NCI-H2171 treated with DMSO at 0.1 percent for 48 hours (cell line): ENCODE measurements at places on chromosomes 7 and 10.

DNA sequence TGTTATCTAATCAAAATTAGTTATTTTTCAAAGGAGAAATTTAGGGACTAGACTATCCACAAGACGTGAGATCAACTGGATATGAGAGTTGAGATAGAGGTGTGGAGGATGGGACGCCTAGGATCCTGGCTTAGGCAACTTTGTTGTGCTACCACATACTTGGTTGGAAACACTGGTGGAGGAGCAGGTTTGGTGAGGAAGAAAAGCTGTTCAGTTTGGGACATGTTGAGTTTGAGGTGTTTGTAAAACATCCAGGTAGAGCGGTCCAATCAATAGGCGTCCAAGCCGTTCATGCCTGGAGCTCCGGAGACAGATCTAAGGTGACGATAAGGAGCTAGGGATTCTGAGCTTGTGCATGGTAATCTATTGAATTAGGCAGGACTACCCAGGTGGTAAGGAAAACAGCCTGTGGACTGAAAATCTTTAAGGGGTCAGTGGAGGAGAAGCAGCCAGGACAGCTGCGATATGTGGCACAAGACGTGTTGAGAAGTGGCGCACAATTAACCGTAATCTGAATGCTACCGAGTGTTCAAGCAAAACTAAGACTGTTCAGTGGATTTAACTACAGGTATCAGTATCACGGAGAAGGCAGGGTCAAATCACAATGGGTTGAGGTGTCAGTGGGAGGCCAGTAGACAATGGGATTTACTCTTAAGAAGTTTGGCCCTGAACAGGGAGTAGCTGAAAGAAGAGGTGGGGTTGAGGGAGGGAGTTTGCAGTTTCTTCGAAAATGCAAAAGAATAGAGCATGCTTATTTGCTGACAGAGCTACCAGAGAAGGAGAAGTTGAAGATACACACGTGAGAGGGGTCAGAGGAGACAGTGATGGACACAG lies 16.1 kb upstream of the TRPV6 start:
- DNase-seq: no peak

DNA sequence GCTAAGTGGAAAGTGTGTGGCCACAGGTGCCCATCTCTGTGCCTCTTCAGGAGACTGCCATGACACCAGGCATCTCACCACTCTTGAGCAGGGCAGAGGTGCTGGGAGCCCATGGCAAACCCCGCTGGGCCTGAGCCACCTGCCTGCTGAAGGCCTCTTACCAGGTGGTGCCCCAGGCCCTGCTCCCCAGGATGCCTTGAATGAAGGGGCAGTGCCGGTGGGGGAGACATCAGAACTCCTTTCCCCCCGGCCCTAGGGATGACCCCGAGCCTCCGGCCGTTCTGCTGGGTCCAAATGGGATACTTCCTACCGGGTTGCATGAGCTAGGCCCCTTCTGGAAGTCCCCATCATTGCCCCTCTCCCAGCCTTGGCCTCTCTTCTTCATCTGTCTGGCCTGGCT lies 37.6 kb downstream of the UNC5B start:
- no peak for DNase-seq

DNA sequence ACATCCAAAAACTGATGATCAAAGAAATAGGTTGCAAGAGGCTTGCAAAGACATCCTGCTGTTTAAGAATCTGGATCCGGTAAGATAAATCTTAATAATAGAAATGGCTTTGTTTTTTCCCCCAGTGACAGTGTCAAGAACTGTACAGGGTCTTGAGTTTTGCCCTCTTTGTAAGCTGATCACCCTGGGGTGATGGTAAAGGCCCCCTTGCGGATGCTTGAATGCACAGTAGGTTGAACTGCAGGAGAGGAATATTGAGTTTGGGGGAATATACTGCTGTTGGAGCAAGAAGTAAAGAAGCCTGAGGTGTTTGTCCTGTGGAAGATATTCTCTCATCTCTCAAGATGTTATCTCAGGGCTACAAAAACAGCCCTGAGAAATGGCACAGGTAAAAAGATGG lies 40.6 kb upstream of the HBP1 start:
- DNase-seq: no peak

GRCh38 chr7:43756368-43757072 lies 2.0 kb upstream of the BLVRA start:
- DNase-seq: peak; percentile 16

DNA sequence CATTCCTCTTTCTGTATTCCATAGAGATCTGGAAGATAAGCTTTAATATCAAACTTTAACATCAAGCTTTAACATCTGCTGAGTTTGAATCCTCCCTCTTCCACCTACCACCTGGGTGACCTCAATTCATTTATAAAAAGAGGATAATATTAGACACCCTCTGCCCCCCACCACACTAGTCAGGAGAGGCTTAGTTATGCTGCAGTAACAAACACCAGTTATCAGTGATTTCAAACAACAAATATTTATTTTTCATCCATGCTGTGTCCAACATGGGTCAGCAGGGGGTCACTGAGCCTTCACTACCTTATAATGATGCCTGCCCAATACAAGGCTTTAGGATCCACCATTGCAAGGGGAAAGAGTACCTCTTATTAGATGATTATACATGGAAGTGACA lies 322.0 kb downstream of the RNLS start:
- DNase-seq: no peak

- no peak for DNase-seq
Observed at GRCh38 chr10:22268503-22268902, 47.7 kb upstream of the COMMD3 start.

GRCh38 chr10:123009105-123009820 lies 457 bp downstream of the ACADSB start:
- peak; percentile 8 for DNase-seq

DNA sequence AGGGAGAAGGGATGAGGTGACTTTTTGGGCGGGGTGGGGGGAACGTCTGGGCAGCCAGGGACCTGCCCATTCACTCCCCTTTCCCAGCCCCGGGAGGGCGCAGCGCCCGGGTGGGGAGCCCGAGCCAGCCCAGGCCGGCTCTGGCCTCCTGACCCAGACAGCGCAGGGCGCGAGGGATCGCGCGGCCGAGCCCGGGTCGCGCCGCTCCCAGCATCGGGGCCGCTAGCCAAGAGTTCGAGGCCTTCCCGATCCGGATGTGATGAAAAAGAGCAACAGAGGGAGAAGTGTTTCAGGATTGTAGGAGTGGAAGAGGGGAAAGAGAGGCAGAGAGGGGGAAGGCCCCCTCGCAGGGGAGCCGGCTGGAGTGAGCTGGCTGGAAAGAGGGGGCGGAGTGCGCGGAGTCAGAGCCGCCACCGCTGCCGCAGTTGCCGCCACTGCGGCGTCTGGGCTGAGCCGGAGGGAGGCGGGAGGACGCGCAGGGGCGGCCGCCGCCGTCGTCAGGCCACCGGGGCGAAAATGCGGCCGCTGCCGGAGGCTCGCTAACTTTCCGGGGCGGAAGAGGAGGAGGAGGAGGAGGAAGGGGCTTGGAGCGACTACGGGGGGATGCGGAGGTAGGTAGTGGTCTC lies at the start of gene MDFIC:
Gene MDFIC (plus strand): TSS at position 69 of the 626 bp plus-strand sequence. CDS start 940 bp downstream, outside the sequence.
- DNase-seq: peak; percentile 22

GRCh38 chr10:83927166-83927565 lies 212.1 kb upstream of the GHITM start:
- no peak for DNase-seq

- peak; percentile 16 for DNase-seq
Observed at GRCh38 chr10:103926722-103927319, 8.8 kb upstream of the STN1 start.

GRCh38 chr10:5470062-5470751 lies 29.2 kb downstream of the CALML5 start:
- no peak for DNase-seq

- no peak for DNase-seq
Observed at GRCh38 chr7:116310141-116310540, 99.8 kb downstream of the TES start.

- DNase-seq: no peak
Observed at GRCh38 chr7:116095396-116095795, 64.8 kb upstream of the TFEC start.

DNA sequence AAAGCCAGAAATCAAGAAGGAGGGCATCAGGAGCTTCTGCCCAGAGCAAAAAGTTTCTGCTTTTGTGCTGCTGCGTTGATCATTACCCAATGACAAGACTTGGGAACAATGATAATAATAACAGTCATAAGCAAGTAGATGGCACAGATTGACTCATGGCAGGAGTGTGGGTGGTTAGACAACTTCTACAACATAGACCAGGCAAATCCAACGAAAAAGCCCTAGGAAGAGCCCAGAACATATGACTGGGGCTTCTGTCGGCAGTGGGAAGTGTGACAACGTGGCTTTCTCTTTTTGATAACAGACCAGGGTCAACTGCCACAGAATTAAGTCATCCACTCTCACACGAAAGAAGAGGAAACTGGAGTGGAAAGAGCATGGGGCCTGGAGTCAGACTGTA lies 85.4 kb upstream of the TRIL start:
- DNase-seq: no peak

DNA sequence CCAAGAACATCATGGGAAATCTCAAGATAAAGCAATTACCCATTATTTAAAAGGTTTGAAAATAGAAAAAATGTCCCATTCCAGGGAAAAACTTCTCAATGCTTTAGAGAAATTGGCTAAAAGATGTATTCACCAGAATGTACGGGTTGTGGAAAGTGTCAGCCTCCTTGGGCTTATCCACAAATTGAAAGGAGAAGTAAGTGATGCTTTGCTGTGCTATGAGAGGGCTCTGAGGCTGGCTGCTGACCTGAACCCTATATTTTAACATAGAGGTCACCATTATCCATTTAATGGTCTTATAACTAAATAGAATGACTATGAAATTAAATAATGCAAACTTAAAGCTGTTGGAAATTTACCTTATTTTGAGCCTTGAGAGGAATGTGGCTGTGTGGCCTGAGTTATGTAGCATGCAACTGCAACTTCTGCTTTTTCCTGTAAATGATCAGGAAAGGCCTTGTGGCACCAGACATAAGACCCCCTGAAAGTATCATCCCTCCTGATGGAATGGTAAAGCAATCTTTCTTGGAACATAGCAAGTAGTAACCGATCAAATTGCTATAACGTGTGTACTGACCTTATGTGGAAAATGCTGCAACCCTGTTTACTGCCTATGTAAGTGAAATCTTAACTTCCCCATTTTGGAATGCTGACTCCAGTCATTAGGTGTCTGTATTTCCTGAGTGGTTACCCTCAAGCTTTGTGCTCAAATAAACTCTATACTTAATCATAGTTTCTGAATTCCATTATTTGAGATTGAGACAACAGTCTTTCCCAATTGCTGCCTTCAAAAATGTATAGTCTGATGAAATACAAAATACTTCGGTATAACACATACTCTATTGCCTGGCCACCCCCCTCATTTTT lies 6.9 kb downstream of the IFIT1B start:
- no peak for DNase-seq

DNA sequence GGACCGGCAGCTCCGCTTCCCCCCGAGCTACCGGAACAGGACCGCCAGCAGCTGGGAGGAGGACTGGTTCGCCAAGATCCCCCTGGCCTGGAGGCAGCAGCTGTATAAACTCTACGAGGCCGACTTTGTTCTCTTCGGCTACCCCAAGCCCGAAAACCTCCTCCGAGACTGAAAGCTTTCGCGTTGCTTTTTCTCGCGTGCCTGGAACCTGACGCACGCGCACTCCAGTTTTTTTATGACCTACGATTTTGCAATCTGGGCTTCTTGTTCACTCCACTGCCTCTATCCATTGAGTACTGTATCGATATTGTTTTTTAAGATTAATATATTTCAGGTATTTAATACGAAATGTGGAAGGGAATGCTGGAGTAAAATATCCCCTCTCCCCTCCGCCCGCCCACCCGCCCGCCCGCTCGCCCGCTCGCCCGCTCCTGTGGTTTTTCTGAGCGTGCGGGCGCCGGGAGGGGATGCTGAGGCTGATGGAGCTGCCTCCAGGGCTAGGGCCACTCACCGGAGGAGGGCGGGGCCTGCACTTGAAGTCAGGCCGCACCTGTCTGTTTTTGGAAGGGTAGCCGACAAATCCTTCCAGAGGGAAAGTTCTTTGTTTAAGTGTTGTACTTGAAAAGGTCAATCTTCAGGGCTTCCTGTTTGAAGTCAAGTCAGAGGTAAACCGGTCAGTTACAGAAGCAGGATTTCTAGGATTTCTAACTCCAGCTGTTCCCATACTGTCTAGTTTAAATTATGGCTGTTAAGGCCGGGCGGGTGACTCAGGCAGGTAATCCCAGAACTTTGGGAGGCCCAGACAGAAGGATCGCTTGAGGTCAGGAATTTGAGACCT lies 30.5 kb downstream of the CHST12 start:
- DNase-seq: no peak

GRCh38 chr7:10121631-10122030 lies 852.0 kb upstream of the PHF14 start:
- no peak for DNase-seq

GRCh38 chr10:131201741-131202515 lies 109.6 kb downstream of the TCERG1L start:
- no peak for DNase-seq

- no peak for DNase-seq
Observed at GRCh38 chr10:63137306-63137705, 4.2 kb downstream of the NRBF2 start.

- no peak for DNase-seq
Observed at GRCh38 chr10:50648089-50648934, 24.6 kb upstream of the SGMS1 start.

DNA sequence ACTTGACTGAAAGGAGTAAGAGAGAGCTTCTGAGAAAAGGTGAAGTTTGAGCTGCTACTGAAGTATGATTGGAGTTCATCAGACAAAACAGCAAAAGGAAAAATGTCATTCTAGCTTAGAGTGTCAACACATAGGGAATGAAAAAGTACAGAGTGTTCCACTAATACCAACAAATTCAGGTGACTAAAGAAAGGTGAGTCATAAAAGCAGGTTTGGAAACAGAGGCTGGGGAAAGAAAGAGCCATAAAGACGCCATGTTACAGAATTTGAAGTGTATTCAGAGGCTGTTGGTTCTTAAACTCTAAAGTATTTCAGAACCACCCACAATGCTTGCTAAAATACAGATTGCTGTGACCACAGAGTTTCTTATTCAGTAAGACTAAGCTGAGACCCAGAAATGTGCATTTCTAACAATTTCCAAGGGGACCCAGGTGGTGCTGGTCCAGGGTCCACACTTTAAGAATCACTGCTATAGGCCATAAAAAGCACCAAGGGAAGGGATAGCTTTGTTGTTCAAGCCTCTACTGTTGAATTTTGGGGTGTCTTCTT lies 143.1 kb downstream of the ELAPOR2 start:
- DNase-seq: no peak

- DNase-seq: no peak
Observed at GRCh38 chr10:86284355-86285105, 82.1 kb downstream of the GRID1 start.

GRCh38 chr10:79382491-79382941 lies 35.2 kb downstream of the PPIF start:
- no peak for DNase-seq

- DNase-seq: no peak
Observed at GRCh38 chr7:38703093-38703492, 71.9 kb upstream of the AMPH start.

DNA sequence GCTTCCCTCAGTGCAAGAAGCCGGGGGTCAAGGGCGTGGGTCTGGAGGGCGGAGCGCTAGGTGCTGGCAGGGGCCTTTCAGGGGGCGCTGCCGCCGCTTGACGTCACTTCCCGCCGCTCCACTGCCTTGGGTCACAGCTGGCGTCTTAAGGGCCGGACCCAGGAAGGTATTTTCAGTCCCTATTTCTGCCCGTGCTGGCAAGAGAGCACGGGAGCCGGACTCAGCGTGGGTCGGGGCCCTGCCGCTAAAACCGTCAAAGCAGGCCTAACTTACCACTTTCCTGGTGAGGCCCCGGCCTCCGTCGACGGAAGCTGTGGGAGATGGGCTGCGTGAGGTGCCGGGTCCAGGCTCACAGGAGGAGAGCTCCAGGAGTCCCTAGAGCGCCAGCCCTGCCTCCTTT lies 12.0 kb downstream of the VAX1 start:
- no peak for DNase-seq

- DNase-seq: no peak
Observed at GRCh38 chr7:7798510-7798909, 80.1 kb upstream of the RPA3 start.
